ENCODE measurements at places on chromosomes 16 and 17.

DNA sequence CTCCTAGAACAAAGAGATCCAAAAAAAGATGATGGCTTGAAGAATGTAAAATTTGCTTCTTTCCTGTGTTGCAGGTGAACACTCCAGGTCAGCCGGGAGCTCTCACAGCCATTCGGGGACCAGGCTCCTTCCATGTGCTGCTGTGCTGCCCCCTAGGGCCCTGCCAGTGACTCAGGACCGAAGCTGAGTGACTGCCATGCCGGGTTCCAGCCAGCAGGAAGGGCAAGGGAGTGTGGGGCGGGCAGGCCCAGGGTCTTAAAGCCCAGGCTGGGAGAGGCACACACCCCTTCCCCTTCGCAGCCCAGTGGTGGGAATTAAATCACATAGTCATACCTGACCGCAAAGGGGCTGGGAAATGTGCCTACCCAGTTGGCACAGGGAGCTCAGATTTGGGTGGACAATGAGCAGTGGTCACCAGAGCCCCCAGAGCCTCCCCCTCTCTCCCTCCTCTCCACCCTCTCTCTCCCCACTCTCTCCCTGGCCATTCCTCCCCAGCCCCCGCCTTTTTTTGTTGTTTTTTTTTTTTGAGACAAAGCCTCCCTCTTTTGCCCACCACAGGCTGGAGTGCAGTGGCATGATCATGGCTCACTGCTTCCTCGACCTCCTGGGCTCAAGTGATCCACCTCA, 11.5 kb downstream of the EPOP start:
- peak; percentile 83 for DNase-seq

- no peak for DNase-seq
These were observed 17.0 kb downstream of the DUSP14 start for GRCh38 chr17:37506678-37507077.

DNA sequence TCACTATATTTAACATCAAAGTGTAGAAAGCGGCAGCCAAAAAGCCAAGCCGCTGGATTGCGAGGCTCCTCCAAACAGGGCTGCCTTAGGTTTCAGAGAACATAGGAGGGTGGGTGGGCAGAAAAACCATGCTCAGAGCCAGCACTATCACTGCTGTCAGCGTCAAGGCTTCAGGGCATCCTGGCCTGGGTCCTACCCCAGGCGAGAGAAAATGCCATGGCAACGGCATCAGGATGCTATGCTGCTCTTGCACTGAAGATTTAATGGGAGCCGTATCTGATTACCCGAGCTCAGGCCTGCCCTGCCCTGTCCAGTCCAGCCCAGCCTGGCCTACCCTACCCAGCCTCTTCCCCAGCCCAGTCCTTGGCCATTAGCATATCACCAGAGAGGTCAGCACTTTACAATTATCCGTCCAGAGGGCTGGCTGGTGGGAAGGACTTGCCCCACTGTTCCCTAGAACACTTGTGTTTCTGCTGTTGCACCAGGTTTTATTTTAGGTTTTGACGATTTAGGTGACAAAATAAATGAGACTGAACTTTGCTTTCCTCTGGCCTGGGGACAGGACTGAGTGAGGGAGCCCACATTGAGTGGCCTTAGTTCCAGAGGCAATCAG, 61.1 kb downstream of the TOM1L2 start:
- DNase-seq: peak; percentile 57

GRCh38 chr17:28855336-28855679, 492 bp downstream of the ERAL1 start:
- no peak for DNase-seq

DNA sequence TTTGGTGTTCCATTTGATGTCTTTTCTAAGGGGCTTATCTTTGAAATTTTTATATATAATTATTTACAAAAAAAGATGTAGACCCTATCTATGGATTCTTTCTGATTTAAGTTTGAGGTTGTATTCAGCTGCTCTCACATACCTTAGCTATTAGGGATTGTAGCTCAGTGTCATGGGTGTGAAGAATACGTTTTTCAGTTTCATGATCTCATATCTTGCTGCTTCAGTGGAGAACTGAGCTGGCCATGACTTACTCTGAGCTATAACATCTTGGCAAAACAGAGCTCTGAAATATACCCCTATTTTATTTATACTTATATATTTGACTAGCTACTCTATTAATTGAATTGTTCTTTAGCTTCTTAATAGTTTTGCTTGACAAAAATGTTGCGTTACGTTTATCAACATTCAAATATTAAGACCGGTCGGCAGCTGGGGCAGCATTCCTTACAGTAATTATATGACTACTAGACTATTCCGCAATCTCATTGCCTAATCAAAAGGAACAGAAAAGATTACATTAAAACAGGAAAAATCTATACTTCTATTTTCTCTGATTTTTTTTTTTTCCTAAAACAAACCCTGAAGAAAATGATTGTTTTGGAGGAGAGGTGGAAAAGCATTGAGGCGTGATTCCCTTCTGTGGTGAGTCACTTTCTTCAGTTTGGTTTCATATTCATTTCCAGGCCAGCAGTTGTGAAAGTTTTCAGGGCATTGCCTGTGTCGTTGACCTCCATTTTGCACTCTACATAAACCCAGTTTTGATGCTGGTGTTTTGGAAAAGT, 24.1 kb upstream of the KRT24 start:
- DNase-seq: no peak

DNA sequence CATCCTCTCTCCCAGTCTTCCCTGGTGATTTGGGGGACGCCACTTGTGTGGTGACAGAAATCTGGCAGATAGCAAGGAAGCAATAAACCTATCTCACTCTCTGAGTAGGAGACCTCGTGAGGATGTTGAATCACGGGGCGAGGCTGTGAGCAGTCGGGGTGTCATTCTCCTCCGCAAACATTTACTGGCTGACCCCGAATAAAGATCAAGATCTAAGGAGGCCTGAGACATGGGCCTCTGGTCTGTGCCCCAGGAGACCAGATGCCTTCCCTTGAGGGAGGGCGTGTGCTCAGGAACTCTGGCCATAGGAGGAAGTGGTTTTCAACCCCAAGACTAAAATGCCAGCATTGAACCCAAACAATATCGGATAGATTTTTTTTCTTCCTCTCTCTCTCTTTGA, 53.1 kb downstream of the FOXL1 start:
- DNase-seq: no peak

All from posterior vena cava (tissue), 2 donors.